Activated B cell treated with CpG ODN at 0.5 μM for 24 hours (primary cell): ENCODE measurements at places on chromosomes 11 and 22.

DNA sequence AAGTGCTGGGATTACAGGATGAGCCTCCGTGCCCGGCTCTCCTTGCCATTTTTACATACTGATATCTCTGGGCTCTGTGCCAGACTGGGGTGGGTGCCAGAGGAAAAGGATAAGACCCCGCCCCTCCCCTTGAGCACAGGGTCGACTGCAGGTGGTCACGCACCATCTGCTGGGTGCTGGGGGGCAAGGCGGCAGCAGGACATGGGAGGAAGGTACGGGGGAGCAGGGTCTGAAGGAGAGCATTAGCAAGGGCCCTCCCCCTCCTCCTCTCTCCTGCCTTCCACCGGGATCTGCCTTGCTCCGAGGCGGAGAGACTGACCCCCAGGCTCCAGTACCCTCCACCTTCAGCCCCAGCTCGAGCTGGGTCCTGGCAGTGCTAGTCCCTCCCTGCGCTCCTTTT lies 9.7 kb upstream of the PGA3 start:
- no peak for DNase-seq
- no peaks in the 10 kb centered on the region for H3K4me1 ChIP-seq
- peaks cover 4% of the 10 kb centered on the region for H3K27me3 ChIP-seq
- H3K27ac ChIP-seq, result no peak overlapping the region

DNA sequence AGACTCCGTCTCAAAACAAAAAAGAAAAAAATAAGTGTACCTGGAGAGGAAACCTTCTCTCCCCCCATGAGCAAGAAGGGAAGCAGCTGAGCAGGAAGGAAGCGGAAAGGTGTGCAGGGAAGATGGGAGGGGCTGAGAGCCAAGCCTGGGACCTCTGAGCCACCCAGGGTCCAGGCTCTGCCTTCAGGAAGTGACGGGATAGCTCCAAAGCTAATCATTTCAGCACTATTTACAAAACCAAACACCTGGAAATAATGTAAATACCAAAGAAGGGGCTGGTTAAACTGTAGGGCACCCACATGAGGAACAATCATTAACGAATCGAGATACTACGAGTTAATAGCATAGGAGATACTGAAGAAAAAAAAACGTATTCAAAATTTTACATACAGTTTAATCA lies 27.9 kb downstream of the ARRB1 start:
- H3K4me3 ChIP-seq, result no peak overlapping the region
- no peak for DNase-seq
- no peaks in the 10 kb centered on the region for H3K36me3 ChIP-seq
- peaks cover 1% of the 10 kb centered on the region for H3K4me1 ChIP-seq
- H3K27ac ChIP-seq, result no peak overlapping the region

- no peaks in the 10 kb centered on the region for H3K36me3 ChIP-seq
- H3K27me3 ChIP-seq, result peaks cover 23% of the 10 kb centered on the region
- peaks cover 29% of the 10 kb centered on the region for H3K4me1 ChIP-seq
- H3K27ac ChIP-seq, result no peak overlapping the region
- DNase-seq, result no peak
- no peak overlapping the region for H3K4me3 ChIP-seq
Measured at GRCh38 chr11:69635195-69635594, 5.8 kb upstream of the CCND1 start.

- peaks cover 28% of the 10 kb centered on the region for H3K27me3 ChIP-seq
- no peaks in the 10 kb centered on the region for H3K36me3 ChIP-seq
- no peaks in the 10 kb centered on the region for H3K4me1 ChIP-seq
- no peak overlapping the region for H3K4me3 ChIP-seq
- H3K27ac ChIP-seq, result no peak overlapping the region
Measured at GRCh38 chr11:46160100-46160499, 38.8 kb upstream of the PHF21A start.

- H3K4me3 ChIP-seq, result no peak overlapping the region
- no peaks in the 10 kb centered on the region for H3K36me3 ChIP-seq
- H3K27ac ChIP-seq, result no peak overlapping the region
- H3K27me3 ChIP-seq, result no peaks in the 10 kb centered on the region
- peaks cover 7% of the 10 kb centered on the region for H3K4me1 ChIP-seq
- DNase-seq, result no peak
Measured at GRCh38 chr11:104699981-104700380, 198.3 kb downstream of the CASP12 start.
